GM23248 (cell line): ENCODE measurements at places on chromosomes 12 and 14. TPM values are rescaled to one million over a fixed set of nuclear protein-coding genes. Genes with fewer than 3 reads are reported as not detected.

Gene GPR65
- 0.13 and 0.22 TPM in 2 replicates for total RNA-seq

Gene HSPB8
- 11.1 and 17.8 TPM in 2 replicates for total RNA-seq

Gene TAS2R50
- total RNA-seq: 0.32 TPM in 1 of 2 replicates, not detected in the other

Gene PPP1R36
- 1.6 TPM in 1 of 2 replicates, not detected in the other for total RNA-seq

Gene PPFIBP1
- total RNA-seq: 99.7 and 101 TPM in 2 replicates

Gene SRRM4
- not detected in 2 replicates for total RNA-seq

Gene CCDC38
- total RNA-seq: under 0.01 TPM in 1 of 2 replicates, not detected in the other

Gene LRRC10
- total RNA-seq: not detected in 2 replicates

Gene C12orf50
- not detected in 2 replicates for total RNA-seq

Gene PRB2
- not detected in 2 replicates for total RNA-seq

Gene ABCB9
- total RNA-seq: 4.0 and 4.4 TPM in 2 replicates

Gene OR4L1
- not detected in 2 replicates for total RNA-seq

Gene CIDEB
- total RNA-seq: 0.51 and 2.1 TPM in 2 replicates
